ENCODE measurements at places on chromosomes 7 and 10.

GRCh38 chr10:132291826-132292225 is 15.9 kb downstream of the STK32C start:
- DNase-seq, result no peak

DNA sequence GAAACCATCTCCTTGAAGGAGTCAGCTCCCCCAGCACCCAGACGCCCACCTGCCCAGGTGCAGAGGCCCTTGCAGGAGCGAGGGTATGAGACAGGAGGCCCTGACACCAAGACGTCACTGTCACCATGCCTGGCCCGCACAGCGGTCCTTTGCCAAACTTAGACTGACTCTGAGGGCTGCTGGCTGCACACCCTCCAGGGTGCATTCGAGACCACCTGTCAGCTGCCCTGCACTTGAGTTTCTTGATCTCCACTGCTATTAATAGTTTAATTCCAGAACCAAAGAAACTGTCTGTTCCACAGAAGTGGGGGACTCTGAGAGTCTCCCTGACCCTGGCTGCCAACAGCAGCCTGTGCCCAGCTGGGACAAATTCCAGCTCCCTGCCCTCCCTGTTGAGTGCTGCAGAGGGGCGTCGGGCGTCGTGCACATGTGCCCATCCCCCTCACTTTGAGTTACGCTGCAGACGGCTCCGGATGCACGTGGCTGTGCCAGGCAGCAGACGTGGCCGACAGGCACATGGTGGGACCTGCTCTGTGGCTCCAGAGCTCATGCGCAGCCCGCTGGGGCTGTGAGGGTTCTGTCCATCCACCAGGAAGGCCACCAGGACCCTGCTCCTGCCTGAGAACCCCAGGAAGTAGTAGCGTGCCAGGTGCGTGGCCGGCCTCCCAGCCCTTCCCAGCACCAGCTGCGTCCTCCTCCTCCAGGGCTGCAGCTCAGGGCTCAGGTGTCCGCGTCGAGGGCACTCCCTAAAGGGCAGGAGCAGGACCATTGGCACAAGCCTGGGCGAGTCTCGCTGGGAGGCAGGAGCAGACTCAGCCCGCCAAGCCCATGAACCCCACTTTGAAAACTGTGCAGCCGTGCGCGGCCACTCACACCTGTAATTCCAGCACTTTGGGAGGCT is 24.8 kb downstream of the ELFN1 start:
- DNase-seq, result no peak

DNA sequence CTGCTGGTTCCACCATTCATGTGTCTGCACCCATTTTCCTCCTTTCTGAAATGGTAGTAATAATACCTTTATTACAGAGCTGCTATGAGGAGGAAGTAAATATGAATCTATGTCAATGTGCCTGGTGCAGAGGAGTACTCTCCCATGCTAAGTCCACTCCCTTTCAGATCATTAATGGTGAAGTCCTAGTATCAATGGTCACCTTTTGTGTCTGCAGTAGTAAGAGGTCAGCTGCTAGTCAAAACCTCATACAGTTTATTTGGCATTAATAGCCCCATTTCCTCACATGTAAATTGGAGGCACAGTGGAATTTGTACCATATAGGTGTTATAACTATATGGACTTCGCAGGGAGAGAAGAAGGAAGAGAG is 581.0 kb downstream of the REEP3 start:
- DNase-seq, result no peak

- DNase-seq, result no peak
Observed at GRCh38 chr10:7354330-7355047, 56.3 kb downstream of the SFMBT2 start.

DNA sequence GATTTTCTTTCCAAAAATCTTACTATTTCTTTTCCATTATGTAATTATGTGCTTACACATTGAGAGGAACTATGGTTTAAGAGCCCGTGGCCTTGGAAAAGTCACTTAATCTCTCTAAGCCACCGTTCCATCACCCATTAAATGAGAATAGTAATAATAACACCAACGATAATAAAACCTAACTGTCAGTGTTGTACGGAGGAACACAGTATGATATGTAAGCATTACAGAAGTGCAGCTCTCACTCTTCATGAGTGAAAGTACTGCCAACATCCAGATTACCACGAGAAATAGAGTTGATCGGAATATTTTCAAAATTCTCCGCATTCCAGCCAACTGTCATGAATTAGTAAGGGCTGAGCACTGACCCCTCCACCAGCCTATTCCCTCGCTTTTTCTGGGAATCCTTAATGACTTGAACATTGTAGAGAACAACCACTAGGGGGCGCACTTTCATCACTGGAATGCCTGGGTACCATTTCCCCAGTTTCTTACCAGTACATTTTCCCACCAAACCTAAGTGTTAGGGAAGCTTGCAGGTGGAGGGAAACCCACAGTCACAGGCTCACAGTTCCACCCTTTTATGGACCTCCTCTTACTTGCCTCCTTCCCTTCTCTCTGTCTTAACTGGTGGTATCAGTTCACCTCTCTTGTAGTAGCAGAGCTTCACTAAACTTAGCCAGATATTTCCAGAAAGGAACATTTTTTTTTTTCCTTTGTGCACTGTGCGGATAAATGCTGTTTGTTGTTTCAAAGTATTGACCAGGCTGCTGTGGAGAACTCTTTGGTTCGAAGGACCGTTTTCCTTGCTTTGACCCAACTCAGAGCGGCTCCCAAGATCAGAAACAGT is 27.8 kb downstream of the NKX2-3 start:
- peak; percentile 47 for DNase-seq

GRCh38 chr10:86520871-86521677 is 518 bp downstream of the WAPL start:
- DNase-seq, result peak; percentile 68

DNA sequence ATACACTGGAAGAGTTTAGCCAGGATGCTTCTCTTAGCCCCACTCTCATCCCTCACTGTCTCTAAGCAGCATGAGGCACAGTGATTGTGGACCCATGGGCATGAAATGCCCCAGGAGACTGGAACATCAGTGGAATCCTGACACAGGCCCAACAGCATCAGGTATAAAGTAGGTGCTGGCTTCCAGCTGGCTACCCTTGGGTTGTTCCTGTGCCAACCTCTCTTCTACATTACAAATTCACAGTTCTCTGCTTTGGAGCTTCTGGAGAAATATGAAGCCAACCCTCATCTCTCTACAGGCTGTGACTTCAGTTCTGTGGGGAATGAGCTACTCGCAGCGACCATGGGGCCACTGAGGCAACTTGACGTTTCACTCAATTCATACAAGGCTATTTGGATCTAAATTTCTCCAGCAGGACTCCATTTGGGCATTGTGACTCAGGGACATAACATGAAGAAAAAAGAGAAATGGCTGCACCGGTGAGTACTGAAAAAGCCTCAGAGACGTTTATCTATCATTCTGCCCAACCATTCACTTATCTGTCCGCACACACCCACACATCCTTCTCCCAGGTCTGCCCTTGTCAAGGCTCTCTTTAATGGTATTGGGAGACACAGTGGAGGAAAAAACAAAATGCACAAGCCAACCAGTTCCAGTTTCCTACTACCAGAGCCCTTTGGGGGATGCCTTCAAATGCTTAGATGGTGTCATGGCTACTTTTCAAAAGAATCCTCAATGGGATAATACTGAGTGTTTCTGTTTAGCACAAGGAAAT is 35.4 kb upstream of the TM9SF3 start:
- DNase-seq, result no peak

DNA sequence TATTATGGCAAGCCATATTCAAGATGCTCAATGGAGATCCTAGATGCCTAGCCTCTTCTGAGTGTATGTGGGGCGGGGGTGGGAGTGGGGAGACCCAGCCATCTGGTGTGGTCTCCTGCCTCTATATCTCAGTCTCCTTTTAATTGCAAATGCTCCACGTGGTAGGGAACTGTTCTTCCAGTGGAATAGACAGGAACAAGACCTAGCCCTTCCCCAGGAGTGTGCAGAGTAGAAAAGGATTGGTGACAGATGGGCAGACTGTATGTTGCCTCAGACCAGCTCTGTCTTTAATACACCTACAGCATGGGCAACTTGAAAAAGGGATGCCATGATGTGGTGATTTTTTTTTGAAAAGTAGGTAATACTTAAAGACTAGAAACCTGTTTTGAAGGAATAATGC is 12.6 kb downstream of the CYP3A5 start:
- DNase-seq, result no peak

- DNase-seq, result no peak
Observed at GRCh38 chr7:128935342-128935730, 2.4 kb upstream of the IRF5 start.

- no peak for DNase-seq
Observed at GRCh38 chr7:125355899-125356298, 426.3 kb upstream of the POT1 start.

GRCh38 chr10:100600218-100600617 is 64.5 kb downstream of the HIF1AN start:
- no peak for DNase-seq

- no peak for DNase-seq
Observed at GRCh38 chr7:144452064-144452463, 48.6 kb upstream of the NOBOX start.

GRCh38 chr10:72809006-72809405 is 84.5 kb upstream of the OIT3 start:
- DNase-seq, result no peak

DNA sequence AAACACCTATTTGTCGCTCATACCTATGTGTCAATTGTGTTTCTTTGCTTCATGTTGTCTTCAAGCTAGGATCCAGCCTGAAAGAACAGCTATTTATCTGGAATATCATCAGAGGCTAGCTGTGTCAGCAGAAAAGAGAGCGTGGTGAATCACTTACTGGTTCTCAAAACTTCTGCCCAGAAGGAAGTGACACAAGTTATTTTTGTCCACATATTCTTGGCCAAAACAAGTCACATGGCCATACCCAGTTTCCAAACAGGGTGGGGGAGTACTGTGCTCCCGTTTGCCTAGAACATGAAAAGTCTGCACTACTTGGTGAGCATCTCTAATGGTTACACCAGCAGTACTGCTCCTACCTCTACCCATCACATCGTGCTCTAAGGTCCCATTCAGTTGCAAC is 160.9 kb upstream of the CSTF2T start:
- DNase-seq, result no peak

GRCh38 chr7:116630357-116630756 is 41.6 kb upstream of the MET start:
- DNase-seq, result no peak

GRCh38 chr10:34698979-34699378 is 116.1 kb downstream of the PARD3 start:
- no peak for DNase-seq

DNA sequence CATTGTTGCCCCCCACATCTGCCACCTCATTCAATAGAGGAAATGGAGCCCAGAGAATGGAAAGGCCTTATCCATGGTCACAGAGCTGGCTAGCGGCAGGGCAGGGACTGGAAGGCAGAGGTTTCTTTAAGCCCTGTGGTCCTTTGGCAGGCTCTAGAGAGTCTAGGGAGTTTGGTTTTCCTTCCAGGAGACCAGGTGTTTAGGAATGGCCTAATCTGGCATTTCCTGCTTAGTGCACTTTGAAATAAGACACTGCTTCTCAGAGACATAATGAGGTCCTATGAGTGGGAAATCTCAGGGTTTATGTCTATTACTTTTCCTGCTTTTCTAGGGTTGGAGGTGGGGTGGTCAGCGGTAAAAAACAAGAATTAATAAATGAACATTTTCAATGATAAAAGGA is 6.1 kb downstream of the MARVELD1 start:
- DNase-seq, result no peak

- no peak for DNase-seq
Observed at GRCh38 chr7:47411901-47412300, 170.0 kb downstream of the TNS3 start.

GRCh38 chr10:97532935-97533671 is 34.4 kb downstream of the UBTD1 start:
- no peak for DNase-seq

DNA sequence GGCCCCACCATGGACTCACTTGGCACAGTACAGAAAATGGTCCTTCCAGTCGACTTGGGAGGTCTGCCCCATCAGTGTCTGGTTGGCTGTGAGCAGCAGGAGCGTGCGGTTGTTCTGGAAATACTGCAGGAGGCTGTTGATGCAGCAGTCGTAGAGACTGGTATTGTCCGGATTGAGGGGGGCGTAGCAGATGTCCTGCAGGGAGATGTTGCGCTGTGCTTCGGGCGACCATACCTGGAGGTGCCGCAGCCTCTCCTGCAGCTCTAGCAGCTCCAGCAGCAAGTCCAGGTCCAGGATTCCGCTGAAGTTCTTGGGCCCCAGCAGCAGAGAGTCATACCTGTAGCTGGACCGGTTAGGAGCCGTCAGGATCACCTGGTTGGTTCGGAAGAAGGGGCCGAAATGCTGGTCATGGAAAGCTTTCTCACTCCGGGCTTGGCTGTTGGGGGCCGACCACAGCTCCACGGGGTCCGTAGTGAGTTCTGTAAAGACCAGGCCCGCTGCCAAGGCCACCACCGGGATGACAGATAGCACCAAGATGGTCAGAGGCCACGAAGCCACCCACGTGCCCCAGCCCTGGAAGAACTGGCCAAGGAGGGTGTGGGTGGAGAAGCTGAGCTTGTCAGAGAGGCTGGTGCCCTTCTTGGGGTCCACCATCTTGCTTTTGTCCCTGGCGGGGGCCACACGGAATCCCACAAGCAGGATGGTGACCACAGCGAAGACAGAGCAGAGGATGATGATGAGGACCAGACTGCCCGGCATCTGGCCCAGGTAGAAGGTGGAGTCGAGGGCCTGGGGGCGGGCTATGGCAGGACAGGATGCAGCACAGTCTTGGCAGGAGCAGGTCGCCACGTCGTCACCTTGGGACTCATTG is 2.1 kb downstream of the NPC1L1 start:
- DNase-seq, result no peak

GRCh38 chr7:147586526-147586925 is 1004.0 kb upstream of the C7orf33 start:
- no peak for DNase-seq

DNA sequence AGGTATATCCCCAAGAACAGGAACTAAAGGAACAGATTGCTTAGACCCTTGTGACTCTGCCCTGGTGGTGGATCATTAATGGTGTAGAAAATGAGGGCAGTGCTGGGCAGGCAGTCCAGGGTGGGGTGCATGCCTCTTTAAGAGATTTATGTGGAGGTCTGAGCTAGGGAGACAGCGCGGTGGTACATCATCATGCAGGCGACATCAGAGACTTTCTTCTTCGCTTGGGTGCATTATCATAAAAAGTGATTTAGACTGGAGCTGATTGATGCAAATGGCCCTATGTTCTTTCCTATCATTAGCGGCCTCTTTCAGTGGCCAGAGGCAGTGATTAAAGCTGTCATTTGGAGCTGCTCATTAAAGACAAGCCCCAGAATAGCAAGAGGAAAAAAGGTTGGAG is 519.1 kb upstream of the GALNT17 start:
- no peak for DNase-seq

DNA sequence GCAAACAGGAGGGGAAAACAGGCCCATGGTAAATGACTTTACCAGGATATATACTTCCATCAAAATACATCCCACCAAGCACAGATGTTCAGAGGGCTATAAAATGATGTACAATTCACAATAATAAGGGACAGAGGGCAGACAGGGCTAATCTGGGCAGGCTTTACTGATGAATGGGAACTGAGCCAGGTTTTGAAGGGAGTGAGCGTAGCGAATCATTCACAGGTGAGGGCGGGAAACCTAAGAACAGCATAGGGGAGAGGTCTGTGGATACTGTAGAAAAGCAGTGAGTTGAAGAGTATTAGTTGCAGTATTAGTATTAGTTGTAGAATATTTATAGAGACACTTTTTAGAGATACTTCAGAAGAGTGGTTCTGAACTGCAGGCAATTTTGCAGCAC is 180.8 kb downstream of the JAZF1 start:
- DNase-seq, result no peak
